ENCODE measurements at places on chromosomes 4 and X.

GRCh38 chrX:133435544-133436124 lies 20.3 kb upstream of the GPC4 start:
- H3K4me1 ChIP-seq = no peaks in the 10 kb centered on the region
- no peaks in the 10 kb centered on the region for H3K36me3 ChIP-seq
- H3K27me3 ChIP-seq = no peaks in the 10 kb centered on the region
- DNase-seq = no peak
- H3K27ac ChIP-seq = no peak overlapping the region

- H3K27ac ChIP-seq = no peak overlapping the region
- H3K36me3 ChIP-seq = no peaks in the 10 kb centered on the region
- no peak for DNase-seq
- peaks cover 5% of the 10 kb centered on the region for H3K4me1 ChIP-seq
Measured at GRCh38 chr4:138903185-138903584, 112.4 kb upstream of the NOCT start.

DNA sequence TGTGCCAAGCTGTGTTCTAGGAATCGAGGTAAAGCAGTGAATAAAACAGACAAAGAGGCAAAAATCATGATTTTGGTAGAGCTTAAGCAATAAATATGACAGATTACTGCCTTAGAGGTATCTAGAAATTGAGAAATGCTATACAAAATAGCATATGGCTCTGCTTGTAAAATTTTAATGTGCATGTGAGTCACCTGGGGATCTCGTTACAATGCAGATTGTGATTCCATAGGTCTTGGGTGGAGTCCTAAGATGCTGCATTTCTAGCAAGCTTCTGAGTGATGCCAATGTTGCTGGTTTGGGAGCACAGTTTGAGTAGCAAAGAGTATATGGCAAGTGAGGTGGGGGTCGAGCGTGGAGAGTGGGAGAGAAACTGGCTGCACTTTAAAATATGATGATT lies 697.3 kb upstream of the MAGEB2 start:
- no peak overlapping the region for H3K4me3 ChIP-seq
- H3K27me3 ChIP-seq = no peaks in the 10 kb centered on the region
- H3K27ac ChIP-seq = no peak overlapping the region
- DNase-seq = no peak

GRCh38 chrX:19707246-19707871 lies 180.0 kb downstream of the SH3KBP1 start:
- no peak overlapping the region for H3K27ac ChIP-seq
- no peaks in the 10 kb centered on the region for H3K27me3 ChIP-seq
- H3K36me3 ChIP-seq = no peaks in the 10 kb centered on the region
- H3K4me3 ChIP-seq = no peak overlapping the region

DNA sequence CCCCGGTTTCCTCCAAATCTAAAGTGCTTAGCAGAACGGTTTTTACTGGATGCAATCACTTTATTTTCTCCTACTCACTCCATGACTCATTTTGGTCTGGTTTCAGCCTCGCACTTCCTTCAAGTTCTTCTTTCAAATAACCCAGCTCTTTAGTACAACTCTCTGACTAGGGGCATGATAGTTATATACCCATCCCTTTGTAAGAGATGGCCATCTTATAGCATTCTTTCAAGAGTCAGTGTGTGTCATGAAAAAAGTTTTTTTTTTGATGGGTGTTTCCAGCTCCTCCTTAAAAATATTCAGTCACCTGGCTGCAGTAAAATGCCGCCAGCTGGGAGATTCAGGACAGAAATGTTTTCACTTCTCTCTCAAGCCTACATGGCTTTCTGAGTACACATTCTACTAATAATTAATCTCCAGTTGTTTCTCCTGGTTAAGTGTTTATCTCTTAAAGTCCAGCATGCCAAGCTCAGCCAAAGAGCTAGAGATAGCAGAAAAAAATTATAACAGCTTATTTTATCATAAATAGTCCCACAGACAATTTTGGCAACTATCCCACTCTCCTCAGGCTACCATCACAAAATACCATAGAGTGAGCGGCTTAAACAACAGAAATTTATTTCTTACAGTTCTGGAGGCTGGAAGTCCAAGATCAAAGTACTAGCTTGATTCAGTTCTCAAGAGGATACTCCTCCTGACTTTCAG lies 139.3 kb downstream of the GASK1B start:
- H3K27ac ChIP-seq = no peak overlapping the region
- no peaks in the 10 kb centered on the region for H3K36me3 ChIP-seq
- DNase-seq = no peak
- no peak overlapping the region for H3K4me3 ChIP-seq
- no peaks in the 10 kb centered on the region for H3K4me1 ChIP-seq
- no peaks in the 10 kb centered on the region for H3K27me3 ChIP-seq

DNA sequence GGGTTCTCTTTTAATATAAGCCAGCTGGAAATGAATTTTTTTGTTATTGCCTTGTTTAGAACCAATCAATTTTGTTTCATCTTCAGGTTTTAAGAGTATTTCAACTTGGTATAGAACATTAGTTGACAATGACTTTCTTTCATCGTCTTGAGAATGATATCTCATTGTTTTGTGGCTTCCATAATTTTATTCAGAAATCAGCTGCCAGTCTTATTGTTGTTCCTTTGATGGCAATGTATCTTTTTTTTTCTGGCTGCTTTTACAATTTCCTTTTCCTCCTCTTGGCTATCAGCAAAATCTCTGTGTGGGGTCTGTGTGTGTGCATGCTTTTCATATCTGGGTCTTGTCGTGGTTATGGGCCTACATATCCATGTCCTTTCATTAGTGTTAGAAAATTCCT lies 1536.4 kb upstream of the TENM3 start:
- DNase-seq = no peak
- H3K27ac ChIP-seq = no peak overlapping the region
- H3K36me3 ChIP-seq = no peaks in the 10 kb centered on the region
- H3K27me3 ChIP-seq = no peaks in the 10 kb centered on the region

- DNase-seq = no peak
- no peaks in the 10 kb centered on the region for H3K36me3 ChIP-seq
- H3K4me1 ChIP-seq = no peaks in the 10 kb centered on the region
- no peak overlapping the region for H3K4me3 ChIP-seq
- H3K27ac ChIP-seq = no peak overlapping the region
Measured at GRCh38 chrX:138925330-138925729, 213.8 kb upstream of the FGF13 start.

DNA sequence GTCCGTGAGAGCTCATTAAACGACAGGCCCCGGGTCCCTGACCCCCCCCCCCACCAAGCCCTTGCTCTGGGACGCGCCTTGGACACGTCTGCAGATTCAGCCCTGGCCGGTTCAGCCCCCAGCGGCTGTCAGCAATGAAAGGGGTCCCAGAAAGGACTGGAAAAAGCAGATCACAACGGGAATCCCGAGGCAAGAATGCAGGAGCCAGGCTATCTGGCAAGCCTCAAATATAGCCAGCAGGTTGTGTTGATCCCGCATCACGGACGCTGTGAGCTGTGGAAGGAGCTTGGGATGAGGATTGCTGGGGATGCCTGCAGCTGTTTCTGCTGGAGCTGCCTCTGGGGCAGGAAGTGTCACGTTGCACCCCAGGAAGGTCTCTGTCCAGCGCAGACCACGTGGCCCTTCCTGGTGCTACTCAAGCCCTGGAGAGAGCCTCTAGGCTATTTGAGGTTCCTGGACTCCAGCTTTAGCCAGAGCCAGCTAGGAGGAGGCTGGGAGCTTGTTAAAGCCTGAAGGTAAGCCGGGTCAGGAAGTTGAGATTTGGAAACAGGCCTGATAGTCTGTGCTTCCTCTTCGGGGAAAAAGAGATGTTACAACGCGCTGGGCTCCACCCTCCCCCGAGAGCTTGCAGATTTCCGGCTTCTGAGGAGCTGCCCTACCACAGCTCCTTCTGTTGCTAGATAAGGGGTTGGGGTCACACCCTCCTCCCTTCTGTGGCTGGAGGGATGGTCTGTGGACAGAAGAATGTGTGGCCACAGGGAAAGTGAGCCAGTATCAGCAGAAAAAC lies 19.3 kb upstream of the CSF2RA start:
- H3K4me1 ChIP-seq = no peaks in the 10 kb centered on the region
- H3K27ac ChIP-seq = no peak overlapping the region
- no peaks in the 10 kb centered on the region for H3K27me3 ChIP-seq
- H3K4me3 ChIP-seq = no peak overlapping the region
- no peak for DNase-seq

DNA sequence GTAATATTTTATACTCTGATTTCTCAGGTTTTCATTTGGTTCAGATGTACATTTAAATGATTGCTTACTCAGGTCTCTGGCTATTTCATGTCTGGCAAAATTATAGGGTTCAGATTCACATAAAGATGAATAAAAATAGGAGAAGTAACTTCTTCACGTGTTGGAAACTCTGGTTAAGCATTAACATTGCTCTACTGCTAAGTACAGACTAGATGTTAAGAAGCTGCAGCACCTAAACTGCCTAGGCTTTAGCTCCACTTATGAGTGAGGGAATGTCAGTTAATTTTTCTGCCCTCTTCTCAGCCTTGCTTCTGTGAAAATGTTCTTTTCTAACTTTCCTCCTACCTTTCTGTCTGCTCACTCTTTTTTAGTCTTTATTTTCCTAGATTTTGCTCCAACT lies 361.2 kb downstream of the ARAP2 start:
- H3K36me3 ChIP-seq = no peaks in the 10 kb centered on the region
- H3K4me3 ChIP-seq = no peak overlapping the region
- no peaks in the 10 kb centered on the region for H3K4me1 ChIP-seq
- no peak for DNase-seq
- H3K27me3 ChIP-seq = no peaks in the 10 kb centered on the region
- no peak overlapping the region for H3K27ac ChIP-seq

GRCh38 chr4:98491899-98492559 lies 166.4 kb downstream of the TSPAN5 start:
- no peaks in the 10 kb centered on the region for H3K27me3 ChIP-seq
- no peaks in the 10 kb centered on the region for H3K36me3 ChIP-seq
- no peak overlapping the region for H3K4me3 ChIP-seq
- no peak for DNase-seq
- no peak overlapping the region for H3K27ac ChIP-seq
- H3K4me1 ChIP-seq = no peaks in the 10 kb centered on the region

DNA sequence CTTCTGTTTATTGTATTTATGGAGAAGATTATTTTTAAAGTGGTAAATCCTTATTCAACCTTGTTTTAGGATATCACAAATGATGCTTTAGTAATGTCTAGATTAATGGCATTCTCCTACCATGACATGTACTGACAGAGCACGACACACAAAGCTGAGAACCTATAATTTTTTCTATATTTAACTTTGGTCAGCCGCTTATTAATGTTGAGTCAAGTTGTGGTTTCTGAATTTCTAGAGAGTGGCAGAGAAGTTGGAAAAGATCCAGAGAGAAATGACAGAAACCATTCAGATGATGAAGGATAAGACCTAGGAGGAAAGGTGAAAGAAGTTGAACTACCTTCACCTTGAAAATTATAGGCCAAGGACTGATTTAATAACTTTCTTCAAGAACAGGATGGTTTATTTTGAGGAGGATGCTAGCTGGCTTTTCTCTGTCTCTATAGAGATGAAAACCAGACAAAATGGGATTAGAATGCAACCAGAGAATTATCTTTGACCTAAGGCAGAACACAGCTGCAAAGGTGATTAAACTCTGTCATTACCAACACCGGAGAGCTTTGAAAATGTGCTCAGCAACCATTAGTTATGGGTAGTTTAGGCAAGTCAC lies 62.6 kb upstream of the TSPAN5 start:
- H3K27ac ChIP-seq = no peak overlapping the region
- H3K4me1 ChIP-seq = no peaks in the 10 kb centered on the region
- H3K27me3 ChIP-seq = no peaks in the 10 kb centered on the region
- H3K36me3 ChIP-seq = no peaks in the 10 kb centered on the region

- H3K27ac ChIP-seq = no peak overlapping the region
- DNase-seq = no peak
- no peak overlapping the region for H3K4me3 ChIP-seq
- no peaks in the 10 kb centered on the region for H3K4me1 ChIP-seq
- no peaks in the 10 kb centered on the region for H3K27me3 ChIP-seq
Measured at GRCh38 chr4:52366191-52366590, 292.9 kb downstream of the USP46 start.

DNA sequence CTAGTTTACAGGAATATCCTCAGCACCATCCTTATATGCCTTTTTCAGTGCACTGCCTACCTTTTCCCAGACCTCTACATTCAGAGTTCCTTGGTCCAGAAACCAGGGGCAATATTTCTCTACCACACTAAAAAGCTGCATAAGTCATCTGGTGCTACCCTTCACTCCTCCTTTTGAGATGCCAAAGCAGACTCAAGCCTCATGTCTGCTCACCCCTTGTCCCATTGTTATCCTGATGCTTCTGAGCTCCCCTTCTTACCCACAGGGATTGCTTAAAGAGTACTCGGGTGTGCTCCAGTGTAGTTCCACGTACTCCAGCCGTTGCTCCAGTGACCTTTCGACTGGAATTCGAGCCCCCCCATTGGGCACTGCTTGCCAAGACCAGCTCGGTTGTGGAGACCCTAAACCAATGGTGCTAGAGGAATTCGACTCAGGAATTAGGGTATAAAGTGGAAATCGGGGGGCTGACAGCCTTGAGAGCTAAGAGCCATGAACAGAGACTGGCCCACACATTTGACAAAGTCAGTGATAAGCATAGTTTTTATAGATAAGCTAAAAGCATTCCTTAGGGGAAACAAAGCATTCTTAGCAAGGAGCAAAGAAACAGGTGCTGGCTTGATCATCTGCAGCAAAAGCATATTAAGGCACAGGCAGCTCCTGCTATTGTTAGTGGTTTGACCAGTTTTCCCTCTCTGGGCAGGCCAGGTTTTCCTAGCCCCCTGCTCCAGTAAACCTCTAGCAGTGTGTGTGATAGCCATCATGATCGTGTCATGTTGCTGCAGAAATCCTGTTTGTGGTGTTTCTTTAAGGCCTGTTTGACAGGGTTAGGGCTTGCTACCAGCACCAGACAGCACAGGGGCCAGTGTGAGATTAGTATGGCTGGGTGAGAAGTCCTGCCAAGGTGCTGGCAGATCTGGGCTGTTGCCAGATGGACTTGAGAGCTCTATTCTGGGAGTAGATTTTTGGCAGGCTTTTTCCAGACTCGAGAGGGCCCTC lies 57.5 kb upstream of the WDR1 start:
- no peak for DNase-seq
- no peak overlapping the region for H3K27ac ChIP-seq
- no peaks in the 10 kb centered on the region for H3K36me3 ChIP-seq
- H3K4me3 ChIP-seq = no peak overlapping the region
- no peaks in the 10 kb centered on the region for H3K27me3 ChIP-seq

GRCh38 chr4:33226133-33226532 lies 2506.0 kb downstream of the PCDH7 start:
- no peaks in the 10 kb centered on the region for H3K4me1 ChIP-seq
- peak; percentile 52 for DNase-seq
- no peaks in the 10 kb centered on the region for H3K36me3 ChIP-seq
- H3K27me3 ChIP-seq = no peaks in the 10 kb centered on the region

- no peaks in the 10 kb centered on the region for H3K27me3 ChIP-seq
- no peak overlapping the region for H3K4me3 ChIP-seq
- H3K27ac ChIP-seq = no peak overlapping the region
- no peaks in the 10 kb centered on the region for H3K36me3 ChIP-seq
- H3K4me1 ChIP-seq = 0 out of 2 replicates have a peak, but pooled peaks cover 5% of the 10 kb centered on the region
Measured at GRCh38 chrX:149267878-149268813, 237.0 kb downstream of the IDS start.

DNA sequence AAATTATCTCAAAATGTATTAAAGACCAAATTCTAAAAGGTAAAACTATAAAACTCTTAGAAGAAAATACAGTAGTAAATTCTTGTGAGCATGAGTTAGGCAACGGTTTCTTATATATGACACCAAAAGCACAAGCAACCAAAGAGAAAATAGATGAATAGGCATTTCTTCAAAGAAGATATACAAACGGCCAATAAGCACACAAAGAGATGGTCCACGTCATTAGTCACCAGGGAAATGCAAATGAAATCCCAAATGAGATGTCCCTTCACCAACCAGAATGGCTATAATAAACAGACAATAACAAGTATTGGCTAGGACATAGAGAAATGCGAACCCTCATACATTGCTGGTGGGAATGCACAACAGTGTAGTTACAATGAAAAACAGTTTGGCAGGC lies 44.6 kb downstream of the RAB33A start:
- no peak overlapping the region for H3K4me3 ChIP-seq
- H3K27ac ChIP-seq = no peak overlapping the region
- H3K27me3 ChIP-seq = no peaks in the 10 kb centered on the region
- no peaks in the 10 kb centered on the region for H3K36me3 ChIP-seq
- H3K4me1 ChIP-seq = no peaks in the 10 kb centered on the region

Measured in MM.1S (cell line).